ENCODE measurements at places on chromosomes 3 and 15.

DNA sequence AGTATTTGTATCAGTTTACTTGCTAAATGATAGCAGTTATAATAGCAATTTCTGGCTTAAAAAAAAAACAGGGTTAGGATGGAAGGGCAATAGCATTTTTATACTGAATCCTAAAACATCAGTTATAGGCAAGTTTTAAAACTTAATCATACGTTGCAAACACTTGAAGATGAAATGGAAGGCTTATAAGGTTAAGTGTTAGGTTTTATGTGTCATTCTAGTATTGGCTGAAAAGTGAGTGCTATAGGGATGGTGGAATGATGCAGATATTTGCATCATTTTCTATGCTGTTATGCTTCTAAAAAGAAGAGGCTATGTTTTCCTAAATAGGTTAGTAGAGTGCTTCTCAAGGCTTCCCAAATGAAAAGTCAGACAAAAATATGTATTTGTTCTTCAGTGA lies 23.3 kb downstream of the ARIH1 start:
- DNase-seq, result no peak

GRCh38 chr3:131091768-131092167 lies 65.1 kb downstream of the NEK11 start:
- no peak for DNase-seq

- no peak for DNase-seq
Measured at GRCh38 chr15:84591815-84592214, 9.0 kb upstream of the ZSCAN2 start.

DNA sequence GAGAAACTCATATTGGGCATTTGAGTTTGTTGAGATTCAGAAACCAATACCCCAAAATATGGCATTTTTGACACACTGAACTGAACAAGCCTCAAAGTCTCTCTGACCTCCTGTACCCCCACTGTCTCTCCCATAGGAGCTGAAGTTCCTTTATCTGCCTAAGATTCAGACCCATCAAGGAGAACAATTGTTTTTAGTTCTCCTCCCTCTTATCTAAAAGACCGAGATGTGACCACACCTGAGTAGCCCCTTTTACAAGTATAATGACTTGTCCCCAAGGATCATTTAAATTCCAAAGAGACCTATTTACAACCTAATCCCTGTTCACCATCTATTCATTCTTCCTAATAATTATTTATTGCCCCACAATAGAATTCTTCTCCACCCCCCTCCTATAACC lies 122.1 kb upstream of the PLAAT1 start:
- DNase-seq, result no peak

DNA sequence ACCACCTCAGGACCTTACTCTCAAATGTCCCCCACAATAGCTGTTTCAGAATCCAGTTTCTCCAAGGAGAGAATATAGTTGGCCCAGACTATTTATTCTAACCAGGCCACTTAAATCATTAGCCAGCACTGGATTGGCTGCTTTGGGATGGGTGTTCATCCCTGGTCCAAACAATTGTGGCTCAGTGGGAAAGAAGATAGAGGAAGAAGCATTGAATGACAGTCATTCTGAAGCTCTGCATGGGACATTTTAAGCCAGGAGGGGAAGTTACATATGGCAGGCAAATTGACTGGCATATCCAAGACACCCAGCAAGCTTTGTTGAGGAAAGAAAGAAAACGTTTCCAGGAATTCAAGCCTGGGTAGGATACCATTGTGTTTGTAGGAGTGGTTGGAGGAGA lies 5.6 kb upstream of the DCLK3 start:
- DNase-seq, result no peak

DNA sequence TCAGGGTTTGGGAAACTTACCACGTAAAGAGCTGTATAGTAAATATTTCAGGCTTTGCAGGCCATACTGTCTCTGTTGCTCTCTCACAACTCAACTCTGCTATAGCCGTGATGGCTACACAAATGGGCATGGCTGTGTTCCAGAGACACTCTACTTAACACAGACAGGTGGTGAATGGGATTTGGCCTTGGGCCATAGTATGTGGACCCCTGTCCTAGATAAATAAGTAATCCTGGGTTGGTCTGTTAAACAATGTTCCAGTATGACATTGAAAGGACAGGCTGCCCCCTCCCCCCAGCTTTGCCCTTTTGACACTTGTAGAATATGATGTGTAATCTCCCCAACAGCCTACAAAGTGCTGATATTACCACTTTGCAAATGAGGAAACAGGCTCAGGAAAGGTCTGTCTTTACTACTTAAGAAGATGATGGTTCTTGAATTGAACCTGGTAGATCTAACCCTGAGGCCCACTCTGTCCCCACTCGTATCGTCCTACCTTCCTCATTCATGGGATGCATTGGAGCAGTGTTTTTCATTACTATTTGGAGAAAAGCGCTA lies 38.4 kb downstream of the SLCO3A1 start:
- DNase-seq, result no peak

DNA sequence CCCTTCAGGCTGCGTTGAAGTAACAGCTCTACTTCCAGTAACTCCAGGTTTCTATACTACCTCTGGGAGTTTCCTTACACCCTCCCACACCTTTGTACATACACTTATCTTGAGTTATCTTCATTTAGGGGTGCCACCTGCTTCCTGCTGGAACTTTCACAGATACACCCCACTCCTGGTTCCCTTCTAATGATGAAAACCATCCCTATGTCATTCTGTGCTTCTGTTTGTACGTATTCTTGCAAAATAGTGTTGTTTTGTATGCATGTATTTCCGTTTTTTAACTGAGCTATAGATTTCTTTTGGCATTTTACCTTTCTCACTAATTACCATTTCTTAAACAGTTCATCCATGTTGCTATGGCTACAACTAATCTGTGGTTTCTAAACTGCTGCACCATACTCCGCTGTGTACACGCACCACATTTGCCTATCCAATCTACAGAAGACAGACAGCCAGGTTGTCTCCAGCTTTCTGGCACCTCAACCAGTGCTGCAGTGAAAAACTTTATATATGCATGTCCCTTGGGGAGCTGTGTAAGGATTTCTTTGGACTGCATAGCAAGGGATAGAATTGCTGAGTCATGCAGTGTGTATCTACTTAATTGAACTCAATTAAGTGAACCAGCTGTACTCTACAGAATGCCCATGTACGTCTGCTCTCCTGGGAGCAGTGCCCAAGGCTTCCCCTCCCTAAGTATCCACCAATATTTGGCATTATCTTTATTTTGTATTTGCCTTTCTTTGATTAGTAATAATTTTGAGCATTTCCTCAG lies 61.4 kb upstream of the ST8SIA2 start:
- DNase-seq, result no peak

DNA sequence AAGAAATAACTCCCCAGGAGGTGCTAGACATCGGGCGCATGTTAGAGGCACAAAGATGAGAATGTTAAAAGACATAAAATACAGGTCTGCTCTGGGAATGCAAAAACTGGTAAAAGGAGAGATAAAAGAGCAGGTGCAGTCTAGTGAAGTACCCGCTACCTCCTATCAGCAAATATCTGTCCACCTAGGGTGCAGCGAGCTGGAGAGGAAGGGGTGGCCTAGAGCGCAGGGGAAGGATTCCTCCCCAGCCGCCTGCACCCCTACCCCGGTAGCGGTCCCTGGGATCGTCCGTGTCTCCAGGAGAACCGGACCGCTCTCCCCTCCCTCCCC lies 237 bp upstream of the ZNF662 start:
- peak; percentile 38 for DNase-seq

GRCh38 chr3:129616713-129617112 lies 10.2 kb upstream of the PLXND1 start:
- no peak for DNase-seq

GRCh38 chr3:184341925-184342324 lies 4.5 kb downstream of the FAM131A start:
- peak; percentile 69 for DNase-seq

DNA sequence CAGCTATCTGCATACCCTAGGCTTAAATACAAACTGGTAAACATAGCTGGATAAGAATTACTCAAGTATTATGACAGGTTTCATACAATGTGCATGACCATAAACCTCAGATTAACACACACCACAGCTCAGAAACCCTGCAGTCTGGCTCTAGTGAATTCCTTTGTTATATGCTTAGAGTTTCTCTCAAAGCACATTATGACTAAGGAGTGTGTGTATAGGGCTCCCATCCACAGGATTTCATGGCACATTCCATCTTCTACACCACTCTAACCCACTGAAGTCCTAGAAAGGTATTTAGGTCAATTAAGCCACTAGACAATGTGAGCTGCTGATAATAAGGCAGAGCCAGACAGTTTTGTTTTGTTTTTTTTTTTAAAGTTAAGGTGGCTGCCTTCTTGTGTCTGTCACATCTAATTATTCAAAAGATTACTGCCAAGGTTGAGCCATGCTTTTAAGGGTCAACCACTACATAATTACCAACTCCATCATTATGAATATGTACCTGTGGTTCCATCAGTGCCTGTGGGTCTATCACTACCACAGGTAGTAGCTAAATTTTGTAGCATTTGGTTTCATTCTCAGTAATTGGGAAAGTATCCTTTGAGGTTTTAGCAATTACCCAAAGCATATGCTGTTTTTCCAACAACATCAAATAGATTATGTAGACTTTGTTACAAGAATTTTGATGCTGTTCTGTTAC lies 107.0 kb downstream of the ALCAM start:
- no peak for DNase-seq

DNA sequence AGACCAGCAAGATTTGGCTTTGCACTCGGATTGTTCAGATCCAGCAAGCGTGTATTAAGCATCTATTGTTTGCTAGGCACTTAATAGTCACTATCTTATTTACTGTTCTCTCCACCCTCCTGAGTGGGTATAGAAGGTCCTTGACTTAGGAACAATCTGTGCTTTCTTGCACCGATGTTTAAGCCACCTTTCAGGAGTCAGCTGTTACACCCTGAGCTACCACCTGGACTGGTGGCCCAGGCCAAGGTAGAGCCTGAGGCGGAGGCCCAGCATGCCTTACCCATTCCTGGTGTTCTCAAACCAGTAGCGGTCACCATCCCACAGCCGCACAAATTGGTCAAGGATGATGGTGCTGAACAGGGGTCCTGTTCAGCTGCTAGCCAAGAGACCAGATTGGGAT lies 10.0 kb downstream of the DUOX1 start:
- no peak for DNase-seq

GRCh38 chr15:27495963-27496459 lies 525.0 kb downstream of the GABRG3 start:
- DNase-seq, result peak; percentile 64

DNA sequence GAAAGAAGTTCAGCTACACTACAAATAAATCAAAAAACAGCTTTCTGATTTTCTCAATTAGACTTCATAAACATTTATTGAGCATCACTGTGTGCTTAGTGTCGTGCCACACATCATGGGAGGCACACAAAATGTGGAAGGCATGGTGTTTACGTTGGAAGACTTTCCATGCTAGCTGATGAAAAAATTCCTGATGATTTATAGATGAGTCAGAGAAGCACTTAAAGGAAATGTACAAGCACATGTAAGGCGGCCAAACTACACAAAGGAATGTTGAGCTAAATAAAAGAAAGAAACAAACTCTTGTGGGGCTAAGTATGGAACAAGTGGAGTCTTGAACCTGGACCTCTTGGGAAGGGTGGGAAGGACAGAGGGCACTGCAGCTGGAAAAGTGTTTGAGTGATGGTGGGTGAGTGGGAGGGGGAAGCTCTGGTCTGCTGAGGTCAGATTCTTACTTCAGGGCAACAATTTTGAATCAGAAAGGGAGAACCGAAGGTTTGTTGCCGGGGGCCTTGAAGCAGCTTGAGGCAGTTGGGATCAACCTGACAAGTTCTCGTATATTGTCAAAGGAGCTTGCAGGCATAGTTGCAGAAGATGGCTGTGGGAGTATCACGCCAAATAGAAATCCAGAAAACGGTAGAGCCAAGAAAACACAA lies 66.9 kb downstream of the FOXB1 start:
- DNase-seq, result no peak

DNA sequence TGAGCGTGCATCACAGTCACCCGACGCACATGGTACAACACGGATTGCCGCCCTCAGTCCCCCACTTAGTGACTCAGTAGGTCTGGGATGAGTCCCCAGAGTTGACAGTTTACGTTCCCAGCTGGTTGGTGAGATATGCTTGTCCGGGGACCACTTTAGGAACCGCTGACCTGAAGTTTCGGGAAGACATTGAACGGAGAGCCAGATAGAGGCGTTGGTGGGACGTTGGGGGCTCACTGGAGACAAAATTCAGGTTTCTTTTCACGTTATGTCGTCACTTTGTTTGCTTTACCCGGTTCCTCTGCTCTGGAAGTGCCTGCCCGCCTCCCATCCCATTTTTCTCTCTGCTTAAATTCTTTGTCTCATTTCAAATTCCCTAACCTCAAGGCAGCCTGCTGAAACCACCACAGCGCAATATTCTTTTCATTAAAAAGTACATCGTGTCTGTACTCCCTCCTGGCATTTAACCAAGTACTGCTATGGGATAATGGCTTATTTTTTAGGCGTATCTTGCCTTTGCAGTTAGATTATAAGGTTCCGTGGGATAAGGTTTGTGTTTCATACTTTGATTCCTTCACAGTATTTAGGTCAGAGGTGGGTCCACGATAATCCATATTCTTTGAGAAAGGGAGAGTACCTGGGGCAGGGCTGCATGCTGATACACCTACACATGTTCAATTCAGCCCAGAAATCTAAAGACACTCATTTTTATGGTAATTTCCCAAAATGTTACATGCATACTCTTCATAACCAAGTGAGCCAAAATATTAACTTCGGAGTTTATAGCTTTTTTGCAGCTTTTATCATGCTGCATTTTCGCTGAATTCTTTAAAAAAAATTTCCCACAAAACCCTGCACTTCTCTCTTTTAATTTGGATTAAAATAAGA lies 921 bp downstream of the LMLN start:
- DNase-seq, result no peak

DNA sequence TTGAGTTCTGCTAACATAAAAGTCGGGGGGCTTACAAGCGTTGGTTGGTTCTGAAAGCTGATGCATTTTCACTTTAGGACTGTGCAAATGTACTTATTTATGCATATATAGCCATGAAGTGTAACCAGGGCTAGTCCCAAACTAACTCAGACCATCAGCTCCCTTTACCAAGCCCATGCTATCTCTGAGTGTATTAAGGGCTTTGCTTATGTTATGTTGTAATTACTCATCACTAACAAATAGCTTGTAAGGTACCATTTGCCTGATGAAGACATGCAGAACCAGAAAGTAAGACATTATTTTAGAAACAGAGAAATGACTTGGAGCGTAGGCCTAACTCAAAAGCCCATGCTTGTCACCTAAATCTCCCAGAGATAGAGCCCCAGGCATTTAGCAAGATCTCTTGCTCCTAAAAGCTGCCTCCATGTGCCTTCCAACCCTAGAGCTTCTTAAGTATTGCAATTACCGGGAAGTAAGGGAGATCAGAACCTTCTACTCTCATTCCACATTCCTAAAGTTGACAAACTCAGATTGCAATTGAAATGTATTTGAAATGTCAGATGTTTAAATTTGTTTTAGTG lies 362.9 kb upstream of the RBMS3 start:
- no peak for DNase-seq

- peak; percentile 54 for DNase-seq
Measured at GRCh38 chr3:98732286-98733052, 30.7 kb upstream of the ST3GAL6 start.

GRCh38 chr3:65130782-65131181 lies 443.0 kb upstream of the ADAMTS9 start:
- no peak for DNase-seq

Data from NCI-H510A treated with DMSO at 0.1 percent for 48 hours (cell line).